ENCODE measurements at places on chromosomes 5 and 9.

- no peak for DNase-seq
Observed at GRCh38 chr9:113493203-113493520, 29.6 kb downstream of the RGS3 start.

DNA sequence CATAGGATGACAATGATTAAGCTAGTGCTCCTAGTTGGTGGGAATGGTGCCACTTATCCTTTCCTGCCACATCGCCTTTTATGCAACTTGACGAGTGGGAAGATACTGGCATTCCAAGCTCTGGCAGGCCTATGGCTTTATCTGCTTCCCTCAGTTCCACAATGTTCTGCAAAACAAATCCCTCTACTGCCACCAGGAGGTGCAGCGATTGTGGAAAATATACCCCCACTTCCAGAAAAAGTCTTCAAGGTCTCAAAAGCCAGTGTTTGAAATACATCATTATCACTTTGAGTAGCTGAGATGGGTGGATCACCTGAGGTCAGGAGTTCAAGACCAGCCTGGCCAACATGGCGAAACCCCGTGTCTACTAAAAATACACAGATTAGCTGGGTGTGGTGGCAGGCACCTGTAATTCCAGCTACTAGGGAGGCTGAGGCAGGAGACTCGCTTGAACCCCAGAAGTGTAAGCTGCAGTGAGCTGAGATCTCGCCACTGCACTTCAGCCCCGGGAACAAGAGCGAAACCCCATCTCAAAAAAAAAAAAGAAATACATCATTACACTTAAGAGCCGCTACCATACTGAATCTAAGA lies 3.4 kb downstream of the CLINT1 start:
- no peak for DNase-seq

DNA sequence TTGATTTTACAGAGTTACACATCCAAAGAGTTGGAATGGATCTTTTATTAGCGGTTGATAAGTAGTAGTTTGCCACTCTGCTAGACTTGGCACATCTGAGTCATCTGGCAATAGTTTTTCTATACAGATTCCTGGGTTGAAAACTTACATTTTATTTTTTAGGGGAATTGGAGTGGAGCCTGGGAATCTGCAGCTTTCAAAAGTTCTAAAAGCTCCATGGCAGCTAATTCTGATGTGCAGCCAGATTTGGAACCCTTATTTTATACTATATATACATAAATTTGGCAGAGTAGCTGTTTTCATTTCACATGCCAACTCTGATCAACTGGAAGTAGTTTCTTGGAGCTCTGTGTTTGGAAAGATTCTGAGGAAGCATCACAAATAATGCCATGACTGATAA lies 715.5 kb downstream of the TLR4 start:
- no peak for DNase-seq

DNA sequence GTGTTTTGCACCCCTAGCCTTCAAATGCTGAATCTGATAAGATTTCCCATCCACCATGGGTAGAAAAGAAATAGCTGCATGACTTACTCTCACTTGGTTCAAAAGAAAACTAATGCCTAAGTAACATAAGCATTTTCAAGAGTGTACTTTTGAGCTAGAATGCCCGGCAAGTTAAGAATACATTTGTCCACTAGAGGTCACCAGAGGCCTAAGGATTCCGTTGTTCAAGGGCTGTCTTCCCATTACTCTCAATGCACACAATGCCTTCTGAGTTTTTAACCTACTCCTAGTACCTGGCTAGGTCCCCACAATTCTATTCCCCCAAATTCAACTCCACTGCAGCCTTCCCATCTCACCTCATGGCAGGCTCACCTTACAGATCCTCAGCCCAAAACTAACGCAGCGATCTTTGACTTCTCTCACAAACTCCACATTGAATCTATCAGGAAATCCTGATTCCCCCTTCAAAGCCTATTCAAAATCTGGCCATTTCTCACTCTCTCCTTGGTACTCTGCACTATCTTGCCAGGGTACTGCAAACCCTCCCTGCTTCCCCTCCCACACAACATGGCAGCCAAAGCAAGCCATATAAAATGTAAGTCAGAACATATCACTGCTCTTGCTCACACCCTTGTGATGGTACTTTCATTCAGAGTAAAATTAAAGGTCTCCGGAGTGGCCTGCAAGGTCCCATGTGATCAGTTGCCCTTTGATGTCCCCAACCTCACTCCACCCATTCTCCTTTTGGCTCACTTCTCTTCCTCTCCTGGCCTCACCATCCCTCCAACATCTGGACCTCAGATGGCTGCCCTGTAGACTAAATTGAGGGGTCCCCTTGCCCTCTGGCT lies 13.4 kb downstream of the OXCT1 start:
- no peak for DNase-seq

DNA sequence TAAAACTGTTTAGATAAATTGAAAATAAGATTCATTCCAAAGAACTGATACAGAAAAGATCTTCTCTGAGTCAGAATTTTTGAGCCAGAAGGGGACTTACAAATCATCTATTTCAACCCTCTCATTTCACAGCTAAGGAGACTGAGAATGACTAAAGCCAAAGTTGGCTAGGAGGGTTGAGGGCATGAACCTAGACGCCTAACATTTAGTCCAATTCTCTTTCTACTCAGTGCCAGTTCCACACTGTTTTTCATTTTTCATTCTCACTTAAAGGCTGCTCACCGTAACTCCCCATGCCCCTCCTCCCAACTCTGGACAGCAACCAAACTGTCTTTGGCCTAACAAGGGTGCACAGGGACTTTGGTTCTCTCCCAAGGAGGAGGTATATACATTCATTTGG lies 364.0 kb downstream of the NDUFS4 start:
- no peak for DNase-seq

DNA sequence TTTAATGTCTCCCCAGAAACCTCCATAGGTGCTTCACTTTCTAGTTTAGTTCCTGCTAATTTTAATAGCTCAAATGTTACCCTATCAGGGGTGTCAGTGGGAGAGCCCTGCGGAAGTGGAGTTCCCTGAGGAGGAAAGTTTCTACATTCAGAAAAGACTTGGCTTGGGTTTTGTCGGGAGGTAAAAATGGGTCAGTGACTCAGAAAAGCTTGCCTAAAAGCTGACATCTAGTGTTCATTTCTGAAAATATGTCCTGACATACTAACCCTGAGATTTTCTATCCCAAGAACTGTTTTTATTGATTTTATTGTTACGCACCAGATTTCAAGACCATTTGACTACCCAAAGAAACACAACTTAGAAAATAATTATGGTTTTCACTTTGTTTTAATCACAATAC lies 40.9 kb upstream of the GLDC start:
- no peak for DNase-seq

GRCh38 chr9:135494791-135495559 lies 5.5 kb upstream of the MRPS2 start:
- no peak for DNase-seq

GRCh38 chr9:97961361-97961760 lies 21.8 kb upstream of the ANP32B start:
- no peak for DNase-seq

- no peak for DNase-seq
Observed at GRCh38 chr9:137116728-137117127, 2.2 kb upstream of the DPP7 start.

DNA sequence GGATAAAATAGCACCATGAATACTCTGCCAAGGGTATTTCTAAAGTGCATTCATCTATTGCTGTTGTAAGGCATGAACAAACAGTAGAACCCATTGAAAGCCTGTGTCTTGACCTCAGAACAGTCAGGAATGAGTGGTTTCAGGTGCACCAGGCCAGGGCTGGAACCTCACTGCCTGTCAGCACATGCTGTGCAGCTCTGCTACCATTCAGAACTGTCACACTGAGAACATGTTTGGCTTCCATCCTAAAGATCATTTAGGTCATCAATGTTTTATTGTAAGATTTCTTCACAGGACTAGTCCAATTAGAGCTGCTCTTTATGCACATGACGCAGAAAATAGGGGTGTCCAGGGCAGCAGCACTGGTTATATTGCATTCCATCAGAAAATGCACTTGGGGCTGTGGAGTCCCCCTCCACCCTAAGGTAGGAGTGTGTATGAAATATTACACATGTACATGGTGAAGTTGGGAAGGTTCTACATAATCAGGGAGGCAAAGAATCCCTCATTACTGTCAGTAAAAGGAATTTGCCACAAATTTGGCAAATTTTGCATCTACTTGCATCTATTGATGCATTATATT lies 408.0 kb downstream of the CTNND2 start:
- no peak for DNase-seq

All from type B pancreatic cell (in vitro differentiated cells).